Small intestine (tissue), 16 donors: ENCODE measurements at places on chromosomes 2 and 18.

DNA sequence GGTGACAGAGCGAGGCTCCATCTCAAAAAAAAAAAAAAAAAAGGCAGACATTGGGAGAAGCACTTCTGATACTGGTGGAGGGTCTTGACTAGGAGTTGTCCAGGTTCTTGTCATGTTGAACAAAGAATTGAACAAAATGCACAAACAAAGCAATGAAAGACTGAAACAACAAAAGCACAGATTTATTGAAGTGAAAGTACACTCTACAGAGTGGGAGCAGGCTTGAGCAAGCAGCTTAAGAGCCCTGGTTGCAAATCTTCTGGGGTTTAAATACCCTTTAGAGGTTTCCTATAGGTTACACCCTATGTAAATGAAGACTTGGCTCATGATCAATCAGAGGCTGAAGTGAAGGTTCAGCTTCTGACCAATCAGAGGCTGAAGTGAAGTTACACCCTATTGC lies 6.4 kb upstream of the SS18 start:
- DNase-seq, result no peak

DNA sequence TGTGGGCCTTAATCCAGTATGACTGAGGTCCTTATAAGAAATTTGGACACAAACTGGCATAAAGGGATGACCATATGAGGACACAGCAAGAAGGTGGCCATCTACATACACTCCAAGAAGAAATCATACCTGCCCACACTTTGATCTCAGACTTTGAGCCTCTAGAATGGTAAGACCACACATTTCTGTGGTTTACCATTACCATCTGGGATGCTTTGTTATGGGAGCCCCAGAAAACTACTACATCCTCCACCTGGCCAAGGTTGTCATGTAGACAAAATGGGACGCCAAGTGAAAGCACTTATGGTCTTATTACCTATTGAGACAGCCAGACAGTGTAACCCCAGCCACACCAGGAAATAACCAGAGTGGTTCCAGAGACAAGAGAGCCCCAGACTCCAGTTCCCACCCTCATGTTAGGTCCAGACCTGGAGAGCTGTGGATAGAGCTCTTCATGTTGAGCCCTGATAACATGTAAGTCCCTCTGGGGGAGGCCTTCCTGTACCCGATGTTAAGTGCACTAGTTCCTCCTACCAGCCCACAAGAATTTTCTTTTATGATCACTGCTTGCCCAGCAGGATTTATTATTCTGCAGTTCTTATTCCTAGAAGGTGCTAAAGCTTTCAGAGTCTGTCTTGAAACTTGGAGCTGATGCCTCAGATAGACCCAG lies 4.6 kb upstream of the ADD2 start:
- DNase-seq, result no peak

DNA sequence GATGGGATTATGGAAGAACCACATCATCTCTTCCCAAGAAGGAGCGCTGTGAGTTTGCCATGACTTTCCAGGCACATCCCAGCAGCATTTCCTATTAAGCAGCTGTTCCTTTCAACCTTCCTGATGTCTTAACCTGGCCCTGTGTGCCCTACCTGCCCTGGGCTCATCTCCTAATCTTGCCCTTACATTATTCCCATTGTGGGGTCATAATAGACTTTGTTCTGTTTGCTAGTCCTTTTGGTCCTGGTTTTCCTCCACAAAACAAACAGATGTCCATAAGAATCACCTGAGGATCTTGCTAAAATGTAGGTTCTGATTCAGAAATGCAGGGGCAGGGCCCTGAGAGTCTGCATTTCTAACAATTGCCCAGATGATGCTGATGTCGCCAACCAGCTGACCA lies 38.6 kb upstream of the TANK start:
- no peak for DNase-seq

- no peak for DNase-seq
Observed at GRCh38 chr2:230711224-230711623, 1.4 kb upstream of the CAB39 start.

GRCh38 chr2:70523996-70524965 lies 29.3 kb downstream of the TGFA start:
- DNase-seq, result peak; percentile 85
